ENCODE measurements at places on chromosomes 7 and 10.
A peak's percentile ranks its signal among the peaks of the same experiment; 100 is the strongest.

DNA sequence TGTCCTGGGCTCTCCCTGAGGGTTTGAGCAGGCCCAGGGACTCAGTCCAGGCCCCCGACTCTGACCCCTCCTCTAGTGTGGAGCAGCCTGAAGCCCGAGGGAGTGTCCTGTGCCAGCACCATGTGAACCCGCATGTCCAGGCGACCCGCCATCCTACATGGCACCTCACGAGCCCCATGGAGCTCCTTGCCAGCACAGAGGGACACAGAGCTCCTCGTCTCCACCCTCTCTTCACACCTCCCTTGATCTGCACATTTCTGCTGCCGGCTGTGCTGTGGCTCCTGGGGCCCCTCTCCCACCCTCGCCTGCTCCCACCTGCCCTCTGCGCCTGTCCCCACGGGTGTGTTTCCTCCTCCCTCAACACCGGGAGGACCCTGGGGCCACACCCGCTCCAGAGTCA, 103.5 kb downstream of the ADARB2 start:
- no peak for DNase-seq

DNA sequence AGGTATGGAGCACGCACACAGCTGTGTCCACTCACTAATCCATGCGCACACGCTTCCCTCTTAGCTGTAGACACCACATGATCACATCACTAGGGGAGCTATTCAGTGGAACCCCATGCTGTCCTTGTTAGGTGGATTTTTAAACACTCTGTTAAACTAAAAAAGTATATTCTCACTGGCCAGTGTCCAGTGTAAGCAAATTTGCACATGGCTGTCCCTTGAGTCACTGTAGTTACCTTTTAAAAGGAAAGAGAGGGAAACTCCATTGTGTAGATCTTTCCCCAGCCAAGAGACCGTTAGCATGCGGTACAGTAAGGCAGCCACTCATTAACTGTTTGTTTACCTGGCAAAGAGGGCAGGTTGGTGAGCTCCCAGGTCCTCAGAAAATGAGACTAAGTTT, 81.6 kb upstream of the INSYN2A start:
- DNase-seq, result no peak

GRCh38 chr10:113044016-113044755, 94.1 kb downstream of the TCF7L2 start:
- DNase-seq, result no peak

DNA sequence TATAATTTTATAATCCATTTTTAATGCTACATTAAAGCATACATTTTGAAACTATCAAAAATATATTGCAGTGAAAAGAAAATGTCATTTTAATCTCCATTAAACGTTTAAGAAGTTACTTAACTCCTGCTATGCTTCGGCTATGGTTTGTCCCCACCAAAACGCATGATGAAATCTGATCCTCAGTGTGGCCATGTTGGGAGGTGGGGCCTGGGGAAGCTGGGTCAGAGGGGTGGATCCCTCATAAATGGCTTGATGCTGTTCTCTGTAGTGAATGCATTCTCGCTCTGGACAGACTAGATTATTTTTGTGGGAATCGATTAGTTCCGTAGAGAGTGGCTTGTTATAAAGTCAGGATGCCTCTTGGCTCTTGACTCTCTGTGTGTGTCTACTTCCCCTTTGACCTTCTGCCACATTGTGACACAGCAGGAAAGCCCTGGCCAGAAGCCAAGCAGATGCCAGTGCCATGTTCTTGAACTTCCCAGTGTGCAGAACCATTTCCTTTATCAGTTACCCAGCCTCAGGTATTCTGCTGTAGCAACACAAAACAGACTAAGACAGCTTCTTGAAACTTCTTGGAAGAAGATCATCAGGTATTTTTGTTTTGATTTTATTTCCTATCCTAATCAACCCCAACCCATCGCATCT, 77.8 kb downstream of the TCERG1L start:
- DNase-seq, result no peak

DNA sequence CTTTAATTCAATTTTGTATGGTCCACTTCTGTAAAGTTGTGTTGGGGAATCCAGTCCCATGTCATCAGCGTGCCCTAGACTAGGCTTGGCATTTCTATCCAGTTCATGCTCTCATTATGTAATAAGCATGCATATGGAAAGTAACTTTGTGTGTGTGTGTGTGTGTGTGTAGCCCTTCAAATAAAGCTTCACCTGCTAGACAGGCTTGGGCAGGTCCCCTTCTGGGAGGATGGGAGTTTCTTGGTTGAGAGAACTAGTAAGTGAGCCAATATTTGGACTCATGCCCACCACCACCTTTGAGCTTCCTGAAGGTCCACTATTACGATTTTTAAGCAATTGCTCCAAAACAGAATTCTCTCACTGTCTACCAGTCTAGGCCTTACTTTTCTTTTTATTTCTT, 6.9 kb downstream of the BZW2 start:
- DNase-seq, result no peak

- no peak for DNase-seq
These were observed 181.5 kb downstream of the EXOC4 start for GRCh38 chr7:133434246-133434865.

- DNase-seq, result no peak
These were observed 153.8 kb upstream of the HABP2 start for GRCh38 chr10:113399065-113399464.

- no peak for DNase-seq
These were observed 10.0 kb upstream of the CPXM2 start for GRCh38 chr10:123901621-123902020.

DNA sequence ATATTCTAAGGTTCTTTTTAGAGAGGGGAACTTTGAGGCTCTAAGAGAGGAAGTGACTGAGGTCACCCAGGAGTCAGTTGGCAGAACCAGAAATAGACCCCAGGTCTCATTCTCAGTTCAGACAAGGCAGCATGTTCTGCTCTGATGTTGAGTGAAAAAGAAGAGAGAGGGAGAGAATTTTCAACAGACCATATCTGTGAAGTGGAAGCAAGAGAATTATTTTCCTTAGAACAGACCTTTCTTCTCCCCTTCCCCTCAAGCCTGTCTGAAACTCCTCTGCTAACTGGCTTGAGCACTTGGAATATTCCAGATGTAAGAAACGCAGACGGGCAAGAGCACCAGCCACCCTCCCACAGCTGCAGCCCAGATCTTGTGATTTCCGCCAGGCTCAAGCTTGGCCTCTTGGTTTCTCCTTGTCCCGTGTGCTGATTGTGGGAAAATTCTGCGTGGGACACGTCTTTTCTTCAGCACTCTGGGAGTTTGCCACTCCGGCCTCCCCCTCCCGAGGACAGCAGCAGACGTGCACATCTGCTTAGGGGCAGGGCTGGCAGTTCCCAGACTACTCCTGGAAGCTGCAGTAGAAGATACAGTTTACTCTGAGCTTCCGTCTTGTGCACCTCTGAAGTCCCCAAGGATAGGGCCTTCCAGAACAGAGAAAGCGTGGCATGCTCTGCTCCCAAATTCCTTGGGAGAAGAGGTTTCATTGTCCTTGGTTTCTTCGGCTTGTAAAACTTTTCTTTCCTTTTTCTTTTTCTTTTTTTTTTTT, 22.7 kb upstream of the IKZF1 start:
- no peak for DNase-seq

GRCh38 chr10:2014541-2014940, 277.2 kb upstream of the ADARB2 start:
- no peak for DNase-seq

GRCh38 chr10:104020020-104020419, 53.1 kb downstream of the SLK start:
- no peak for DNase-seq

DNA sequence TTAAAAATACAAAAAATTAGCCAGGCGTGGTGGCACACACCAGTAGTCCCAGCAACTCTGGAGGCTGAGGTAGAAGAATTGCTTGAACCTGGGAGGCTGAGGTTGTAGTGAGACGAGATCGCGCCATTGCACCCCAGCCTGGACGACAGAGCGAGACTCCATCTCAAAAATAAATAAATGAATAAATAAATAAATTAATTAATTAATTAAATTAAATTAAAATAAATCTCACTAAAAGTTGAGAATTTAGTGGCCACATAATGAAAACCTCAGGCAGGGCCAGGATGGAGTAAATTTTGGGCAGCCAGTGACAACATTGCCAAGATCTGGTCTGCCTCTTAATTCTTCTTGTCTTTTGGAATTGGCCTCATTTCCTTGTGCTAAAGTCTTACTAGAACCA, 187.5 kb upstream of the FEZF1 start:
- no peak for DNase-seq

DNA sequence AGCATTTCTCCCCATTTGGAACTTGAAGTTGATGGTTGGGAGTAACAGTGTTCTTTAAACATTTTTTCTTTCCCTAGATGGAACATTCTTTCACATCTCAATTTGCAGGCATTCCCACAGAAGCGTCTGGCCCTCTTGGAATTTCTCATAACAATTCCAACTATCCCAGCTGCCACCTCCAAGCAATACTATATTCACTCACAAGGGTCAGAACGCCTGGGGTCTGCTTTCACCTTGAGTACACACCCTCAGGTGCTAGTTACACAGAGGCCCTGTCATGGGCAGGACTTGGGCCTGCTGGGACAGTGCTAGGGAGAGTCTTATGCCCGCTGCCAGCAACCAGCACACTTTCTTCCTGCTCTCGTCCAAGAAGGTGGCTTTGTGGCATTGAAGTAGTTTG, 136.5 kb downstream of the JCAD start:
- DNase-seq, result no peak

GRCh38 chr10:28190196-28190595, 112.7 kb downstream of the MPP7 start:
- no peak for DNase-seq

- no peak for DNase-seq
These were observed 6.7 kb downstream of the NPSR1 start for GRCh38 chr7:34664755-34665154.

- DNase-seq, result no peak
These were observed 729 bp downstream of the DNAJB6 start for GRCh38 chr7:157337316-157338149.

GRCh38 chr7:142681314-142682092, 67.8 kb upstream of the PRSS1 start:
- DNase-seq, result no peak

DNA sequence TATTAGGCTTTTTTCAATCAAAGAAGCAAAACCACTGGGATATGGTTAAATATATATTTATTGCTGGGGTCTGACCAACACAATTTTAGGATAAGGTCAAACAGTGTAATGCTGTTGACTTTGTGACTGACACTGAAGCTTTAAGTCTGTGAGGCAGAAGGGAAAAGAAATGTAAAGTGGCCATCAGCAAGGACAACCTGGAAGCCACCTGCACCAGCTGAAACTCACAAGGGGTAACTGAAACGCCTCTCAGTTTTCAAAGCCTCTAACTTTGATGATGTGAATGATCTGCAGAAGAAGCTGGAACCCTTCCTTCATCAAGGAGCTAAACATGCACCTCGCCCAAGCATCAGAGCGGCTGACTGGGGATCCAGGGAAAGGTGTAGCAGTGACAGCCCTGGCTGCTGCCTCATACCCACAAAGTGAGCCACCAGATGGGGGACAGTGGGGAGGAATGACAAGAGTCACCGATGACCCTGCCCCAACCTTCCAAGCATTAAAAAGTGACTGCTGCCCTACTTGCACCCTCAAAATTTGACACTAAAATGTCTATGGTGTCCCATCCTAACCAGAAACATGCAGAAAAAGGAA, 284.9 kb upstream of the CNTNAP2 start:
- DNase-seq, result no peak

DNA sequence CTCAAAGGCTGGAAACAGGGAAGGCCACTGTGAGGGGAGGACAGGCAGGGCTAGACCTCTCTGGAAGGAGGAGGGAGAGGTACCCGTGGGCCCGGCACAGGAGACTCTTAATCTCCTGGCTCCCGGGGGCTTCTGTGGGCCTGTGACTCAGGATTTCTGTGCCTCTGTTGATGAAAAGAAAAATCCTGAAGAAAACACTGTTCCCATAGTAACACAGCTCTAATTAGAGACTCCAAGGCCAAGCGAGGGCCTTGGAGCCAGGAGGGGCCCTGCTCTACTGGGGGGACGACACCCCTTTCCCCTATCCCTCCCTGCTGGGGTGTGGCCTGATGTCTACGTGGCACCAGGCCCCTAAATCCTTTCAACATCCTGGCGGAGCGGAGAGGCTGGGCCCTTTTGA, 174.1 kb upstream of the TNRC18 start:
- DNase-seq, result no peak

DNA sequence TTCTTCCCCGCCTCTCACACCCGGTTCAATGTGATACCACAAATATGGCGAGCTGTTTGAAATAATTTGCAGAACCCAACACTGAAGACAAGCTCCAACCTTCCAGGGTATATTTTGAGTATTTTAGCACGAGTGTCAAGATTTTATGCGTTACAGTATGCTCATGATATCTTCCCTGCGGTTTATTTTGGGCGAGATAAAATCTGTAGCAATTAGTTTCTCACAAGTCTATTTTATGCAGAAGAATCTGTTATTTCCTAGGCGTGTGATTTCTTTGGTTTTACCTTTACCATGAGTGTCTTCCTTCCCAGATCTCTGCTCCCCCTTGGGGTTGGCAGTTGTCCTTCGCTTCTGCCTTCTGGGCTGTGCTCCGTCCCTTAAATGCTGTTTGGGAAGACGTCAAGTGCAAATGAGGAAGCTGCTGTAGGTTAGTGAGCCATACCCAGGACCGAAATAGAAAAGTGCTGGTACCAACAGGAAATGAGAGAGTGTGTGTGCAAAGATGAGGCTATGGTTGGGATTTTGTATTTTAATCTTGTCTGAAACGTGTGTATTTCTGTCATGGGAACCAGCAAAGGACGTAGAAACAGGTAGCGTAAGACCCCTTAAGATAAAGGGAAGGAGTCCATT, 299.8 kb downstream of the KLF6 start:
- no peak for DNase-seq

DNA sequence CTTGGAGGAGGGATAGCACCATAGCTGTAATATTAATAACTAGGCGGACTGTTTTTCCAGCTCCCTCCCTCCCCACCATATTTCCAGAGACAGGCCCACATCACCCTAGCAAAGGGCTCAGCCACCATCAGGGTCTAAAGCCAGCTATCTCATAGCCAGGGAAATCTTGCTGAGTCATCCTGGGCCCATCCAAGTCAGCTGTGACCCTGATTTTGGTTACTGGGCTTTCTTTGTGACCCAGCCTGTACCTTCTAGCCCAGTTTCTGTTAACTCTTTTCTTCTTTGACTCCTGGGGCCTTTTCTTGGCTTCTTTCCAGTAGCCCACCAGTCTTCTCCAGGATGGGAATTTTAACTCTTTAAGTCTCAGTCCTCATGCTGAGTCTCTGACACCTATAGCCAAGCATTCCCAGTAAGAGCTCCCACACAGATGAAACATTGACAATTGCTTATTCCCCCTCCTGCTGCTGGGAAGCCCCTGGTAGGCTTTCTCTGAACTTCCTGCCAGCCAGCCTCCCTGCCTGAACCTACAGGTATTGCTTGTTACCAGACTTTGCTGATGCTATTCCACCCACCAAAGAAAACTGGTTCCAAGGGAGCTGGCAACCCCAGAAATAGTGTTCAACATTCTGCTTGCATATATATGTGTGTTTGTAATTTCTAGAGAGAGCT, 34.8 kb upstream of the ADO start:
- DNase-seq, result no peak

- peak; percentile 29 for DNase-seq
These were observed 34.7 kb upstream of the KMT2E start for GRCh38 chr7:104979167-104979841.

DNA sequence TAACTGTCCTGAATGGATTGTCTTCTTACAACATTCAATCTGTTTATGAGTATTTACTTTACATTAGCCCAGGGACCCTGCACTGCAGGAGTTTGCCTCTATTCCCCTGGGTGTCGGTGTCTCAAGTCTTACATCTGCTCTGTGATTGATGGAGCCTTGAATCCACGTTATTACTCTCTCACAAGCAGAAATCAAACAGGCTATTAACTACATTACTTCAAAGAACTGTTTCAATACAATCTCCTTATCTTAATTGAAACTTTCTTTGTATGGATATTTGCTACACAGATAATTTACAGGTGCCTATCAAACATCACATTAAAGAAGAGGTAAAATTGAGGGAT, 3.1 kb upstream of the ARID5B start:
- no peak for DNase-seq

All from iPS DF 6.9 (cell line).